NK-92 treated with Interleukin-12 subunit alpha and Interleukin-12 subunit beta, amount 100 ng/mL, for 24 hours (cell line): ENCODE measurements at places on chromosomes 6 and 20.

GRCh38 chr6:32194825-32195651 is 2.6 kb upstream of the GPSM3 start:
- no peak for DNase-seq

DNA sequence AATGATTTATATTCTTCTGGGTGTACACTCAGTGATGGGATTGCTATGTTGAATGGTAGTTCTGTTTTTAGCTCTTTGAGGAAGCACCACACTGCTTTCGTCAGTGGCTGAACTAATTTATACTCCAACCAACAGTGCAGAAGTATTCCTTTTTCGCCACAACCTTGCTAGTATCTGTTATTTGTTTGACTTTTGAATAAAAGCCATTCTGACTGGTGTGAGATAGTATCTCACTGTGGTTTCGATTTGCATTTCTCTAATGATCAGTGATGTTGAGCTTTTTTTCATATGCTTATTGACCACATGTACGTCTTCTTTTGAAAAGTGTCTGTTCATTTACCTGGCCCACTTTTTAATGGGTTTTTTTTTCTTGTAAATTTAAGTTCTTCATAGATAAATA is 583.8 kb upstream of the ARID1B start:
- DNase-seq: no peak

DNA sequence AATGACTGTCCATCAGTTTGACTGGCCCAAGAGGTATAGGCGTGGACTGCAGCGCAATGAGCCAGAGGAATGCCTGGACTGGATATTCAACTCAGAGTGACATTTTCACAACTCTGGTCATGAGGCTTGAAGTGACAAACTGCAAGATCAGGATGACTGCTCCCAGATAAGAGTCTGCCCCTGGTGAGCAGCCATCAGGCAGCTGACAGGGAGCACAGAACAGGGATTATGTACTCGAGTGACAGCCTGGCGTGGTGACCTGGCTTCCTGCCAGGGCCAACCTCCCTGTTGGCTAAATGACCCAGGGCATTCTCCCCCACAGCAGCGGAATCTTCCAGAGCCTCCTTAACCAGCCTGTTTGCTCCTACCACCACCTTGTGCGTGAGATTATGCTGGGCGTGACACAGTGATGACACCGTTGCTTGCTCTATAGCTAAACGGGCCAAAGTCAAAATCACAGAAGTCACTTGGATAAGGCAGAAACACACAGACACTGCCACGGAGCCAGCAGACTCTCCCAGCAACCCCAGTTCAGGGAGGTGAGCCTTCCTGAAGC is 209.1 kb upstream of the JARID2 start:
- no peak for DNase-seq

- no peak for DNase-seq
Observed at GRCh38 chr6:34592208-34592952, 36.3 kb upstream of the SPDEF start.

GRCh38 chr20:25254986-25255680 is 7.2 kb downstream of the PYGB start:
- DNase-seq: no peak

DNA sequence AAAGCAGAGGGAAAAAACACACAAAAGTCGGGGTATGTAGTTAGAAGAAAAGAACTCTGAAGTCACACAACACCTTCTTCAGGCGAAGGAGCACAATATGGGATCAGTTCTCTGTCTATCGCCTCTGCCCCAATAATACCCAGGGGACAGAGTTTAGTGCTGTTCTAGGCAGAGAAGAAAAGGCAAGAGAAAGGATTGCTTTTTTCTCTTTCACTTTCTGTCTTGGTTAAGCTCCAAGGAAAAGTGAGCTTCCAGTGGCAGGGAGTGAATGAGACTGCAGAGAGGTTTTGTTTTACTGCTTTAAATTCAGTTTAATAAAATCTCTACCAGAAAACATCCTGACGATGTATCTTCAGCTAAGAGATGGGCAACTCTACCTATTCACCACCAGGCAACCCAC is 86.6 kb upstream of the STXBP5 start:
- no peak for DNase-seq

- DNase-seq: no peak
Observed at GRCh38 chr6:140285471-140285870, 911.0 kb upstream of the CITED2 start.

DNA sequence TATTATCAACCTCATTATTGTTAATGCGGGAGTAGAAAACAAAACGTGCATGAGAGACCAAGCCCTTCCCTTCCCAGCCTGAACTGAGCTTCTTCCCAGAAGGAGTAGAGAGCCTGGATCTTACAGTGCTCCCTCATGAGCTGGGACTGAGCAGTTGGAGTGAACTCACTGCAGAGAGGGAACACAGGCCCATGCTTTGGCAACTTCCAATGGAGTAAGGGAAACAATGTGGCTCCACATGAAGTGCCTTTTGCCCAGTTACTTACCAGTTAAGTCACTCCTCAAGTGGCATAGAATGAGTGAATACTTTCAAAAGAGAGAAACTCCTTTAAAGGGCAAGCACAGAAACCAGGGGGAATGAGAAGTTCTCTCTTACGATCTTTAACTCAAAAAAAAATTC is 12.4 kb downstream of the FHL5 start:
- DNase-seq: no peak

GRCh38 chr6:22029171-22029570 is 267.7 kb downstream of the PRL start:
- no peak for DNase-seq

DNA sequence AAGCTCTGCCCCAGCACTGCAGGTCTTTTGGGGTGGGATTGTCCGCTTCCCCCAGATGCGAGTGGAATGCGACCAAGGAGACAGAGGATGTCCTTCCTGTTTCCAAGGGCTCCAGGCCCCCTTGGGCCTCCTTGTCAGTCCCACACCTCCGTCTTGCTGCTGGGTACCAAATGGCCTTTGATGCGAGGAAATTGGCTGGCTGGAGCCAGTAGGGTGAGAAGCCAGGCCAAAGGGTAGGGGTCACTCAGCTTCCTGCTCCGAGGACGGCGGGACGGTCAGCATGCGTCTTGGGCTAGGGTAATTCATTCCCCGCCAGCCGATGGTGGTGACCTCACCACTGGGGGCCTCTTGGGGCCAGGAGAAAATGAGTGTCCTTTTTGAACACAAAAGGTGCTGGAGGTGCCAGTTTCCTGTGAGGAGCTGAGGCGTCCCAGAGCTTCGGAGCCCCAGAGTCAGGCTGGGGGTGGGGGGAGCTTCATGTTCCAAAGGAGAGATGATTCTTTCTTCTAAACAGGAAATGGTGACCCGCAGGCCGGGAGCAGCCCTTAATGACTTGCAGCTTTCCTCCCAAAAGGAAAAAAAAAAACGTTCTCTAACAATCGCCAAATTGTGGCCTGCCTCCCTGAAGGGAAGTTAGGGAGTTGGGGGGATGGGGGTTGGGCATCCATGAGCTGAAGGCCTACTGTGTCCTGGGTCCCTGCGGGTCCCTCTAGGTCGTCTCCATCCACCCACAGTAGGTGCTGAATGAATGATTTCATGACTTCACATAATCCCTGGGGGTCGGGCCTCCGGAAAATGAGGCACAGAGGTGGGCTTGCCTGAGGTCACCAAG is 6.7 kb downstream of the SNAI1 start:
- no peak for DNase-seq

DNA sequence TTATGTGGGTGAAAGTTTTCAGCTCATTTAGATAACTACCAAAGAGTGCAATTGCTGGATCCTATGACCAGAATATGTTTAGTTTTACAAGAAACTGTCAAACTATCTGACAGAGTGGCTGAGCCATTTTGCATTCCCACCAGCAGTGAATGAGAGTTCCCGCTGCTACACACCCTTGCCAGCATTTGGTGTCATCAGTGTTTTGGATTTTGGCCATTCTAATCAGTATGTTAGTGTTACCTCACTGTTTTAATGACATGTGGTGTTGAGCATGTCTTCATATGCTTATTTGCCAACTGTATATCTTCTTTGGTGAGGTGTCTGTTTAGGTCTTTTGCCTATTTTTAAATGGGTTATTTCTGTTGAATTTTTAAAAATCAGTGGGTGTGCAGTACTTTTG is 120.9 kb downstream of the CFAP61 start:
- no peak for DNase-seq

DNA sequence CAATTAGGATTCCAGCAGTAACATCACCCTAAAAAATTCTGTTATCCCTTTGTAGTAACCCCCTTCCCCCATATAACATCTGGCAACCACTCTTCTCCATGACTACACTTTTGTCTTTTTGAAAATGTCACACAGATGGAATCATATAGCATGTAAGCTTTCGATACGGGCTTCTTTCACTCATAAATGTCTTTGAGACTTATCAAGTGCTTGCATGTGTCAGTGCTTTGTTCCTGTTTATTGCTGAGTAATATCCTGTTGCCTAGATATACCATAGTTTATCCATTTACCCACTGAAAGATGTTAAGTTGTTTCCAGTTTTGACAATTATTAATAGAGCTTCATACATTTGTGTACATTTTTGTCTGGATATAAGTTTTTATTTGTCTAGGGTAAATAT is 10.4 kb upstream of the SNPH start:
- DNase-seq: no peak

- no peak for DNase-seq
Observed at GRCh38 chr6:143262859-143263258, 187.6 kb downstream of the ADAT2 start.

DNA sequence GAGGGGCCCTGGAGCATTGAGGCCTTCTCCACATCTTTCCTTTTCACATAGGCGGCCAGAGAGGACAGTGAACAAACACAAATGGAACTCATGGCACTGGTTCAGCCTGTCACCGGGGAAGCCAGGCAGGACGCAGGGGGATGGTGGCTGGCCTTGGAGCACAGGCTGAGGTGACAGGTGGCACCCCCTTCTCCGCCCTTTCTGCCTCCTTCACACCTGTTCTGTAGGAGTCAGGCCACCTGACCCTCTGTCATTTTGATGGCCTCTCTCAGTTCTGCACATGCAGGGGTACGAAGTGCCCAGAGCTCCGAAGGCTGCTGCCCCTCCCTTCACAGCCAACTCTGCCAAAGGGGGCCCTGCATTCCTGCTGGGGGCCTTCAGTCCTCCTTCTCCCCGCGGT is 60.8 kb downstream of the CD40 start:
- no peak for DNase-seq

- DNase-seq: no peak
Observed at GRCh38 chr6:38603966-38604365, 35.8 kb downstream of the BTBD9 start.

DNA sequence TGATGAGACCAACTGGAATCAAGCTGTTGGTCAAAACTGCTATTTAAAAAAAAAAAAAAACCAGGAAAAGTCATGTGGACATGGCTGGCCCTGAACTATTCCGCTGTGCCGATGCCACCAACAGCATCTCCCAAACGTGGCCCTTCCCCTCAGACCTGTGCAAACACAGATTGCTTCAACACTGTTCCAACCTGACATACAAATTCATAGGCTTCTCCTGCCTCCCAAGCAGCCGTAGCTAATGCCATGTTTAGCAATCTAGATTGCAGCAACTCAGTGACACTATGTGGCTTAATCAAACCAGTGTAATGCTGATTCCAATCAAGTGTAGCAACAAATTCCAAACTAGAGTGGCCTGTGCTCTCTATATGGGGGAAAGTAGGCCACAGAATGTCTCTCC is 16.2 kb downstream of the PRKN start:
- no peak for DNase-seq

DNA sequence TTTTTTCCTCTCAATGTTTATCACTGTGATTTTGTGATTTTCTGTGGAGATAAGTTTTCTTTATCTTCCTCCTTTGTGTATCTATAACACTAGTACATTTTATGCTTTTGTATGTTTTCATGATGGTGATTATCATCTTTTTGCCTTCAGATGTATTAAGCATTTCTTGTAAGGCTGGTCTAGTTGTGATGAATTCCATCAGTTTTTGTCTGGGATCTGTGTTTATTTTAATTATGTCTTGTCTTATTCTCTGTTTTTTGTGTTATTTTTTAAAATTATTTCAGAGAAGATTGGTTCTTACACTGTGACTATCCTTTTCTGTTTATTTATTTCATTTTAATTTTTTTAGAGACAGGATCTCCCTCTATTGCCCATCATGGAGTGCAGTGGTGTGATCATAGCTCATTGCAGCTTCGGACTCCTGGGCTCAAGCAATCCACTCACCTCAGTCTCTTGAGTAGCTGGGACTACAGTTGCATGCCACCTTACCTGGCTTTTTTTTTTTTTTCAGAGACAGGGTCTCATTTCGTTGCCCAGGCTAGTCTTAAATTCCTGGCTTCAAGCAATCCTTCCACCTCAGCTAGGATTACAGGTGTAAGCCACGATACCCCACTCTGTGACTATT is 187.4 kb downstream of the SLC16A10 start:
- DNase-seq: no peak

GRCh38 chr6:35552285-35552917 is 39.7 kb upstream of the TULP1 start:
- peak; percentile 5 for DNase-seq

- DNase-seq: no peak
Observed at GRCh38 chr6:71465096-71465495, 176.5 kb downstream of the OGFRL1 start.

DNA sequence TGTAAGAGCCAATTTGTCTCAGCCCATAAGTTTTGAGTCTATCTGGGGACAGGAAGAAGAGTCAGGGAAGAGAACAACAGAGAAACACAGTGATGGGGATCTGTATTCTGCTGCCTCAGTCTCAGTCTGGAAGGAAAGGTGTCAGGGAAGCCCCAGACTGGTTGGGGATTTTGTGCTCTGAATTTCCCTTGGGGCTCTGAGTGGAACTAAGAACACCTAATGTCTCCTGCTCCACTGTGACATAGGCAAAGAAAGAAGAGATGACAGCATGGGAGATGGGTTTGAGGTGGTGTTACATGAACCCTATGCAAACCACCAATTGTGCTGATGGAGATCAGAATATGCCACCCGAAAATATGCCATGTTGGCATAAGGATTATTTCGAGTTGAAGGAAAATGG is 139.5 kb upstream of the MYLIP start:
- no peak for DNase-seq

- no peak for DNase-seq
Observed at GRCh38 chr6:91240878-91241603, 654.2 kb upstream of the MAP3K7 start.

- DNase-seq: no peak
Observed at GRCh38 chr6:104014163-104014959, 845.4 kb downstream of the HACE1 start.

DNA sequence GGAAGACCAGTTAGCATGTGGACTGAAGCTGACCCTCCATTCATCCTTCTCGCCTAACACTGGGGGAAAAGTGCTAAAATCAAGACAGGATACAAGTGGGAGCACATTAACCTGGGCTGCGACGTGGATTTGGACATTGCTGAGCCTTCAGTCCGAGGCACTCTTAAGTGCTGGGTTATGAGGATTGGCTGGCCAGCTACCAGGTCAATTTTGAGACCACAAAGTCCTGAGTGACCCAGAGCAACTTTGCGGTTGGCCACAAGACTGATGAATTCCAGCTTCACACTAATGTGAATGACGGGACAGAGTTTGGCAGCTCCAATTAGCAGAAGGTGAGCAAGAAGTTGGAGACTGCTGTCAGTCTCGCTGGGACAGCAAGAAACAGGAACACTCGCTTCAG is 20.7 kb downstream of the FUCA2 start:
- DNase-seq: no peak
